Suppressor macrophage treated with lipopolysaccharide for 1 hour (primary cell): ENCODE measurements at places on chromosomes 6 and 20.

DNA sequence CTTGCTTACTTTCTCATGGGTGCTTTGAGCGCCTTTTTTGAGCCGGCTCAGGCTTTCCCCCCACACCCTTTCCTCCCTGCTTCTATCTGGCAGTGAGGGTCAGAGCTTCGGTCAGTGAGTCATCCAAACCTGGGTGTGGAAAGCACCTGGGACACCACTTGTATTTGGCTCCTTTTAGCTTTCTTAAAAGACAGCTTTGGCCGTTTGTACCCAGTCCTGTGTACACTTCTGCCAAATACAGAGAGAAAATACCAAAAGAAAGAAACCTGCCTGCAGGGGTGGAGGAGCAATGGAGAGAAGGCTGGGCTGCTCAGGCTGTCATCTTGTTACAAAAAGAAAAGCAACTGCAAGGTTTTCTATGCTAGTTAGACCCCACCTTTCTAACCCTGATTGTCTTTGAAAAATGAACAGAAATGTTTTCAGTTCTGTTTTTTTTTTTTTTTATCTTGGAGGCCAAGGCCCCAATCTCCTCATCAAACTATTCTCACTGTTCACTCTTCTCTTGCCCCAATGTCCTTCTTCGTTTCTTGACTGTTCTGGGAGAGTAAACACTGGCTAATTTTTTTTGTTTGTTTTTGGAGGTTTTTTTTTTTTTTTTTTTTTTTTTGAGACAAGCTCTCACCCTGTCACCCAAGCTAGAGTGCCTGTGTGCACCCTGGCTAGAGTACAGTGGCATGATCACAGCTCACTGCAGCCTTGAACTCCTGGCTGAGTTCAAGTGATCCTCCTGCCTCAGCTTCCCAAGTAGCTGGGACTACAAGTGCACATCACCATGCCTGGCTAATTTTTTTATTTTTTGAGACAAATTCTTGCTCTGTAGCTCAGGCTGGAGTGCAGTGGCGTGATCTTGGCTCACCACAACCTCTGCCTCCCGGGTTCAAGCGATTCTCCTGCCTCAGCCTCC is 76.4 kb downstream of the SSR1 start:
- DNase-seq: no peak

DNA sequence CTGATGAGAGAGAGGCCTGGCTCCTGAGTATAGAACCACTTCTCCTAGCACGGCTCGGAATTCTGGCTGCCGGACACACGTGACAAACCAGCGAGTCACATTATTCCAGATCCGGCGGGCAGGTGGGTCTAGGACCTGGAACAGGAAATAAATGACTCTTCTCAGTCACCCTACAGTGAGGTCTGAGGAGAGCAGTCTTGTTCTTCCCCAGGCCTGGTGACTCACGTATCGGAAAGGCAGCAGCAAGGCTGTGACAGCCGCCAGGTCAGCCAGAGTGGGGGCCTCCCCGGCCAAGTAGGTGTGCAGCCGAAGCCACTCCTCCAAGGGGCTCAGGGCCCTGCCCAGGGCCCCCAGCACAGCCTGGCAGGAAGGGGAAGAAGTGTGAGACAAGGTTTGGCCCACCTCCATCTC is 2.8 kb downstream of the VARS1 start:
- no peak for DNase-seq

DNA sequence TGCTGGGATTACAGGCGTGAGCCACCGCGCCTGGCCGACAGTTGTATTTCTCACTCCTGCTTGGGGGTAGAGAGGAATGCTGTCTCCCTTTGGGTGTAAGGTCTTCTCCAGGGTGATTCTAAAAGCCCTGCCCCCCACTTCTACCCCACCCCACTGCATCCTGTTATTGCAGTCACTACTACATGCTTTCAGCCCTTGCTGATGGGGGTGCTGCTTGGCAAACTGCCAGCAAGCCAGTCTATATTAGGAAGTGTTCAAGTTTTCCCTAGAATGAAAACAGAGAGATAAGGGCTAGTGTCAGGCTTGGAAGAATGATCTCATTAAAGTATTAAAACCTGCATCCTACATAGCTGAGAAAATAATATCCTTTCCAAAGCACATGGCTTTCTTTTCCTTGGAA is 31.3 kb downstream of the TTI1 start:
- no peak for DNase-seq

DNA sequence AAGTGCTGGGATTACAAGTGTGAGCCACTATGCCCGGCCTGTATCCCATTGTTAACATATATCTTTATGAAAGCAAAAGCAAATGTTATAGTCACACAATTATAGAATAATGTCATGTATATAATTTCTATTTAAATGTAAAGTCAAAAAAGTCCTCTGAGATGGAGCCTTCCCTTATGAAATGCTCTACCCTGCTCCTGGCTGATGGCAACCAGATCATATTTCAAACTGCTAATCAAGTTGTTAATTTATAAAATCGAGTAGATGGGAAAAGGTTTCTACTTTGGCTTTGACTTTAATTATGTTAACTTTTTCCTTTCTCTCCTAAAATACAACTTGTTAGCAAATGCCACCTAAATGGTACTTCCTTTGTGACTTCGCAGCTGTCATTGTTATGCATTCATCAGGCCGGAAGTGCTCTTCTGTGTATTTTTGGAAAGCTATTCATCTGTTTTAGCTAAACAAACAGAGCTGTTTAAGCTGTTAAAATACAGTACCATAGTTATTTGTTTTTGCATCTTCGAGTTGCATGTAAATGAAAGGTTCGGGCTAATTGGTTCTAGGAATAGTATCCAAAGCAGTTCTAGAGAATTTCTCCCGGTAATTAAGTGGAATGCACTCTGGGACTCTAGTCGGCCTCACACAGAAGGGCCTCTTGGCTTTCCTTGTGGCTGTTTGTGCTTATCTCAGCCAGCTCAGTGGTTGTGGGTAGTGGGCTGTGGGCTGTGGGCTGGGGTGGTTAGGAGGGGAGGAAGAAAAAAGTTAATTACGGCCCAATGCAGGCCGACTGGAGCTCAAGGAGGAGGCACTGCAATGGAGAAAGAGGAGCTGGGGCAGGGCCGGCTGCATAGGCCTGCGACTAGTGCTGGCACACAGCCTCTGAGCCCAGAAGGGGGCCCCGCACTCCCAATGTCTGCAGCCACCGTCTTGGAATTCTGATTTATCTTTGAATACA is 34.8 kb downstream of the SLC35D3 start:
- DNase-seq: no peak

GRCh38 chr6:44327096-44327495 is 13.9 kb upstream of the AARS2 start:
- DNase-seq: no peak

GRCh38 chr6:116408491-116408890 is 37.7 kb downstream of the DSE start:
- DNase-seq: no peak

DNA sequence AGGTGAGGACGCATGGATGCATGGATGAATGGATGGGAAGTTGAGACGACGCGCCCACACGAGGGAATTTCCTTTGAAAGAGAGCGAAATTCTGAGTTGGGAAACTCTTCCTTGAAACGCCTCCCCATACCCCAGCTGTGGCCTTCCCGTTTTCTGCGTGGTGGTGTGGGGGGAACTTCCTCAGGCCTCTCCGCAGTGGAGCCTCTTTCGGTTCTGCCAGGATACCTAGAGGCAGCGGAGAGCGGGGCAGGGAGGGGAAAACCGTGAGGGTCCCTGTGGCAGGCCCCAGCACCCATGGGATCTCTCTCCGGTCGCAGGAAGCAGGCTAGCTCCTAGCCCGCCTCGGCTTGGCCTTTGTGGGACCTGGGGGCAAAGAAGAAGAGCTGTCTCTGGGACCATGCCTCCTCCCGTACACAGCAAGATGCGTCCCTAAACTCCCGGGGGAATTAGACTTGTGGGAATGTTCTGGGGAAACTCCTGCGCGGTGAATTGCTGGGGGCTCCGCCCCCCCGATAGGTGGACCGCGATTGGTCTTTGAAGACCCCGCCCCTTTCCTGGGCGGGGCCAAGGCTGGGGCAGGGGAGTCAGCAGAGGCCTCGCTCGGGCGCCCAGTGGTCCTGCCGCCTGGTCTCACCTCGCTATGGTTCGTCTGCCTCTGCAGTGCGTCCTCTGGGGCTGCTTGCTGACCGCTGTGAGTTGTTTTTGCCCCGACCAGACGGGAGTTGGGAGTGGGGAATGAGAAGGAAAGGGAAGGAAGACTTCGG is at the start of gene CD40:
Gene CD40 (plus strand): TSS at position 611 of the 764 bp plus-strand sequence. CDS start 30 bp downstream, at position 641.
- peak; percentile 99 for DNase-seq

DNA sequence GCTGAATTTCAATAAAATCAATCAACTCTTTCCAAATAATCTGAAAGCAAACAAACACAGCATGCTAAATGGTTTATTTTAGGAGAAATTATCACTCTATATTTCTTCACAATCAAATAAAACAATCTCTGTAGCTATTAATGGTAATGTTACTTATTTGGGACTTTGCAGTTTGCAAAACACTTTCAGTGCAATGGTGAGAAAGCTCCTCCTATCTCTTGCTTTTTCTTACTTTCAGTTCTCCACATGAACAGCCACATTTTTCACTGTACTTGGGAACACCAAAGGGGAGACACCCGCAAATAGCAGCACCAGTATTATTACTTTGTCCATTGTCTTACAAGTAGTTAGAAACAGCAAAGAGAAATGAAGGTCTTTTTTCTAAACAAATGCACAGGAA is 92.4 kb downstream of the DST start:
- no peak for DNase-seq
